Left cardiac atrium (tissue), 4 donors: ENCODE measurements at places on chromosomes 5 and 9. TPM values are rescaled to one million over a fixed set of nuclear protein-coding genes. Genes with fewer than 3 reads are reported as not detected.

DNA sequence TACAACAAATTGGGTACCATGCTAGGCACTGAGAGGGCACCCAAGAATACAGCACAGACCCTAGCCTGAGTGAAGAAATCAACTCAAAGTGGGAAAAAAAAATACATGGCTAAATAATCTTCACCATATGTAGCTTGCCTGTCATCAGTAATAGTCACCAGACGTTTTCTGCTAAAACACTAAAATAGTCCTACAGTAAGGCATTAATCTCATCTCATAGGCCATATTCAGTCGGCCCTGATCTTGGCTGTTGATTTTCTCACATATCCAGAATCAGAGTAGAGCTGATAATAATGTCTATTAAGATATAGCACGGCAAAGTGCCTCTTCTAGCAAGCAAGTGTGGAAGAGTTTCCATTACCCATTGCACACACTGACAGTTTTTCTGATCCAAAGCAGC lies 322.1 kb upstream of the SLC30A5 start:
- DNase-seq: no peak

- peak; percentile 41 for DNase-seq
These were observed 153.5 kb downstream of the PRELID2 start for GRCh38 chr5:145681686-145682085.

GPR150 gene
- not detected for total RNA-seq

NR2F1 gene
- total RNA-seq: 41.8 TPM

UGT3A1 gene
- not detected for total RNA-seq

DNA sequence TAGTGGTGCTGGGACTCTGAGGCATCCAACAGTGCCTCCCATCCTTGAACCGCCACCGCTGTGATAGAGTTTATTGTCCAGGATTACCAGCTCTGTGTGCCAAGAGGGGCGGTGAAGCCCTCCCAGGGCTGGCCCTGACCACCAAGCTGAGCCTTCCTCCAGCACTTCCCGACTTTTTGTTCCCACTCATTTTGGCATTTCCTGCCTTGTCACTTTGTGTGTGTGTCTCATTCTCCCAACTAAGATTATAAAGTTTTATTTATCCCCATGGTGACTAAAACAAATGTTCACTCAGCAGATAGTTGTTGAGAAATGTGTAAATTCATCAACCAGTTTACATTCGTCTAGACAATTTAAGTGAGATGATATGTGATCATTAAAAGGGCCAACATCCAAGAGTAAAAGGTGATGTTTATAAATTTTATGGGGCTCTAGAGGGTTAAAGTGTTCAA lies 2.5 kb downstream of the F2R start:
- peak; percentile 40 for DNase-seq

DNA sequence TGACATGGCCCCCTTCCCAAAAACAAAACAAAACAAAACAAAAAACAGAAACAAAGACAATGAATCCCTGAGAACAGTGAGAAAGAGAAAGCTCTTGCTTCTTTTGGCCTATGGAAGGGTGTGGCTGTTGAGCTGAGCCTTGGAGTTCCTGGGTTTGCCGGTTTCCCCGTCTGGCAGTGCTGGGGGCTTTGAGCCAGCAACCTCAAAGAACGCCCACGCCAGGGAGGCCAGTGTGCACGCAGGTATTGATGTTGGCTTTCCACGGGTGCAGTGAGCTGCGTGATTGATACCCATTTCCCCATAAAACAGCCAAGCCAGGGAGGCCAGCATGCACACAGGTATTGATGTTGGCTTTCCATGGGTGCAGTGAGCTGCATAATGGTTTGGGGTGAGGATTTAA lies 8.3 kb upstream of the LCN1 start:
- DNase-seq: no peak

SPINK7 gene
- total RNA-seq: not detected

TRIM7 gene
- 5.9 TPM for total RNA-seq

- no peak for DNase-seq
These were observed 2.5 kb downstream of the APBB3 start for GRCh38 chr5:140561753-140562523.

DNA sequence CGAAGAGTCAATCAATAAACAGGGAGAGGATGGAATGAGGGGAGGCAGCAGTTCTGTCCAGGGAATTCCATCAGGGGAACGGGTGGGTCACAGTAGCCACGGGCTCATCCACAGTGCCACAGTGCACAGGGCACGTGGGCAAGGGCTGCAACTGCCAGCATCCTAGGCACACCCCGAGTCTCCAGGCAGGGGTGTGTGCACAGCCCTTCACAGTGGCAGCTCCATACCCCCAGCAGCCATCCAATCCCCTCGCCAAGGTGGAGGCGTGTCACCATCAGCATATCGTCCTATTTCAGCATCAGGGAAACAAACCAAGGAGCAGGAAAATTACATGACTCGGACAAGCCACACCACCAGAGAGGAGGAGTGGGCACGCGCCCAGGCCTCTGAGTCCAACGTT lies 133.6 kb downstream of the ADAMTS2 start:
- no peak for DNase-seq
